Neural crest cell (in vitro differentiated cells): ENCODE measurements at places on chromosomes 16 and 17.

- peaks cover 2% of the 10 kb centered on the region for H3K36me3 ChIP-seq
- DNase-seq: no peak
- no peaks in the 10 kb centered on the region for H3K27me3 ChIP-seq
- no peak overlapping the region for H3K4me3 ChIP-seq
- peaks cover 19% of the 10 kb centered on the region for H3K4me1 ChIP-seq
- no peak overlapping the region for H3K27ac ChIP-seq
These were observed 113.5 kb downstream of the USP22 start for GRCh38 chr17:20929334-20929733.

- no peaks in the 10 kb centered on the region for H3K27me3 ChIP-seq
- H3K4me1 ChIP-seq: no peaks in the 10 kb centered on the region
- no peaks in the 10 kb centered on the region for H3K36me3 ChIP-seq
- no peak overlapping the region for H3K27ac ChIP-seq
These were observed 887.3 kb downstream of the CDH8 start for GRCh38 chr16:61148930-61149329.

DNA sequence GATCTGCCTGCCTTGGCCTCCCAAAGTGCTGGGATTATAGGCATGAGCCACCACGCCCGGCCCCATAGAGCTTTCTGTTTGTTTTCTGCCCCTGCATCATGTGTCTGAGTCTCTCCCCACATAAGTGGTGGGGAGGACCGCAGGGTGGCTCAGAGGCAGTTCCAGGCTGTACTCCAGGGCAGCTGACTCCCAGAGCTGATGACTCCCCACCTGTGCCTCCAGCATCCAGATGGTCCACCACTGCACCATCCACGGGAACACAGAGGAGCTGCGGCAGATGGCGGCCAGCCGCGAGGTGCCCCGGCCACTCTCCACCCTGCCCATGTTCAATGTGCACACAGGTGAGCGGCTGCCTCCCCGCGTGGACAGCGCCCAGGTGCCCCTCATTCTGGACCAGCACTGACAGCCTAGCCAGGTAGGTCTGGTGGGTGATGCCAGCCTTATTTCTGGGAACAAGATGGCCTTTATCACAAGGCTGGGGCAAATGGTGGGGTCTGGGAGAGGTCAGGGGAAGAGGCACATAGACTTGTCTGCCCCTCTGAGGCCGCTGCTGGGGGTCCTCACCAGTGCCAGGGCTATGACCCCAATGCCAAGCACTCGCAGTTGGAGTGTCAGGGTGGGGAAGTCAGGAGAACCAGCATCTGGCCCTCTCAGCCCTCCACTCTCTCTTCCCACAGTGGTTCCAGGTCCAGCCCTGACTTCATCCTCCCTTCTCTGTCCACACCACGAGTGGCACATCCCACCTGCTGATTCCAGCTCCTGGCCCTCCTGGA lies 9.4 kb downstream of the SGCA start:
- no peaks in the 10 kb centered on the region for H3K36me3 ChIP-seq
- H3K4me3 ChIP-seq: no peak overlapping the region
- H3K4me1 ChIP-seq: peaks cover 35% of the 10 kb centered on the region
- DNase-seq: no peak

DNA sequence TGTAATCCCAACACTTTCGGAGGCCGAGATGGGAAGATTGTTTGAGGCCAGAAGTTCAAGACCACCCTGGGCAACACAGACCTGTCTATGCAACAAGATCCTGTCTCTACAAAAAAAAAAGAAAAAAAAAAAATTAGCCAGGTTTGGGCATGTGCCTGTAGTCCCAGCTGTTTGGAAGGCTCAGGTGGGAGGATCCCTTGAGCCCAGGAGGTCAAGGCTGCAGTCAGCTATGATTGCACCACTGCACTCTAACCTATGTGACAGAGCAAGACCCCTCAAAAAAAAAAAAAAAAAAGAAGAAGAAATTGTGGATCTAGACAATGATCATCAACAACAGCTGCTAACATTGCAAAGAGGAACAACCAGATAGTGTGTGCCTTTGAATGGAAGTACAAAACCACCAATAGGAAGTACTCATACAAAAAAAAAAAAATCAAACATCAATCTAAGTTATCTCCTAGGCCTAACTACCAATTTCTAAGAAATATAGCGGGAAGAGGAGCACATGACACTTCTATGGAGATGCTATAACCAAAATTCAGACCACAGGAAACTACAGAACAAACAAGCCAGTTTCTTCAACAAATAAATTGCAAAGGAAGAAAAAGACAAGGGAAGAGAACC lies 258.7 kb downstream of the MRTFB start:
- no peaks in the 10 kb centered on the region for H3K4me1 ChIP-seq
- H3K27me3 ChIP-seq: no peaks in the 10 kb centered on the region
- DNase-seq: no peak
- no peaks in the 10 kb centered on the region for H3K36me3 ChIP-seq
- H3K4me3 ChIP-seq: no peak overlapping the region

- no peak overlapping the region for H3K27ac ChIP-seq
- DNase-seq: no peak
- H3K36me3 ChIP-seq: no peaks in the 10 kb centered on the region
- H3K4me1 ChIP-seq: peaks cover 16% of the 10 kb centered on the region
These were observed 159.4 kb downstream of the HS3ST3A1 start for GRCh38 chr17:13442361-13442760.

GRCh38 chr17:49952209-49952911 lies 16.6 kb upstream of the DLX4 start:
- DNase-seq: peak; percentile 83
- no peaks in the 10 kb centered on the region for H3K4me1 ChIP-seq
- H3K27me3 ChIP-seq: peaks cover 64% of the 10 kb centered on the region
- no peak overlapping the region for H3K27ac ChIP-seq
- no peaks in the 10 kb centered on the region for H3K36me3 ChIP-seq

DNA sequence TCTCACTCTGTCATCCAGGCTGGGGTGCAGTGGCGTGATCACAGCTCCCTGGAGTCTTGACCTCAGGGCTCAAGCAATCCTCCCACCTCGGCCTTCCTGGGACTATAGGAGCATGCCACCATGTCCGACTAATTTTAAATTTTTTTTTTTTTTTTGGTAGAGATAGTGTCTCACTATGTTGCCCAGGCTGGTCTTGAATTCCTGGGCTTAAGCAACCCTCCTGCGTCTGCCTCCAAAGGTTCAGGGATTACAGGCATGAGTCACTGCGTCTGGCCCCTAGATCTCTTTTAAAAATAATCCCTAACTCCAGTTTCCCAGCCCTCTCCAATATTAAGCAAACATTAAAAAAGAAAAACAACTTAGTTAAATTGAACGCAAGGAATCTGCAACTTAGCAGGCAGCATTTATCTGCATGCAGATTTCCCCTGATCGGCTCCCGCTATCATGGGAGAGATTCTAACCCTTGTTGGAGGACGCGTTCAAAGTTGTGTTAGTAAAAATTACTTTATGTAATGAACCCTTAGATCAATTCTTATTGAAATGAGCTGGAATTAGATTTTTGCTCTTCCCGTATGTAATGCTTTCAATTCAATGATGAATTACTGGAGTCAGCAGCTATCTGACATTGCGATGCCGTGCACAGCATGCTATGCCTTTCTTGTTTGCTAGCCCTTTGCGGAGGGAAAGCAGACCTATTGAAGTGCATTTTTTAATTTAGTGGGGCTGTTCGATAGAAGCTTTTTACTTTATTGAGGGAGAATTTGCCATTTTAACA lies 171.7 kb downstream of the HAPSTR1 start:
- H3K4me3 ChIP-seq: no peak overlapping the region
- H3K27me3 ChIP-seq: peaks cover 24% of the 10 kb centered on the region
- peaks cover 6% of the 10 kb centered on the region for H3K4me1 ChIP-seq
- no peak overlapping the region for H3K27ac ChIP-seq
- H3K36me3 ChIP-seq: no peaks in the 10 kb centered on the region

GRCh38 chr17:36742267-36743000 lies 141.1 kb downstream of the MRM1 start:
- no peaks in the 10 kb centered on the region for H3K36me3 ChIP-seq
- H3K27ac ChIP-seq: peak overlapping the region; percentile 10
- no peak overlapping the region for H3K4me3 ChIP-seq
- H3K27me3 ChIP-seq: peaks cover 24% of the 10 kb centered on the region
- DNase-seq: no peak
- H3K4me1 ChIP-seq: peaks cover 17% of the 10 kb centered on the region

DNA sequence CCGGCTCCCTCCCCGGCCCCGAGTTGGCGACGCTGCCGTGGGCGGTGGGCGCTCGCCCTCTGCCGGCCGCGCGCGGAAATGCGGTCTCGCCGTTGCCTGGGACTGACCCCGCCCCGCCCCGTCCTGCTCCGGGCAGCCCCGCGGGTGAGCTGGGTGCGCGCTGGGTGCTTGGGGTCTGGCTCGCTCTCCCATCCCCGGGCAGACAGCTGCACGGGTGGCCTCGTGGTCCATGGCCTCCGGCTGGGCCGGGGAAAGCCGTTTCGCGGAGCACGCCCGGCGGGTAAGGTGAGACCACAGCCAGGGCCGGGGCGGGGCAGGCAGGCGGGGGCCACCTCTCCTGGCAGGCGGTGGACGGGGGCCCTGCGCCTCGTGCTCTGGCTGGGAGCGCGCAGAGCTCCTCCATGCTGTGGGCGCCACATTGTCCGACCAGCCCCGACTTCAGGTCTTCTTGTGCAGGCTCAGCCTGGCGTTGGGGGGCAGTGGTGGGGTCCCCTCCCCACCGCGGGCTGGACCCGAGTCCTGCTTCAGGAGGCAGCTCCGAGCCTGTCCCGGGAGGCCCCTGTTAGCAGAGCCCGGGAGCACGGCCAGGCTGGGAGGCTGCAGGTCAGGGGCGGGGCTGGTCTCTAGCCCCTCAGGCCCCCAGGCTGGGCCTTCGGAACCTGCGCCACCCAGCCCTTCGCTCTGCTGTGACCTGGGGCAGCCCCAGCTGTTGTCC lies 7.0 kb upstream of the C1QTNF8 start:
- no peak overlapping the region for H3K27ac ChIP-seq
- no peak overlapping the region for H3K4me3 ChIP-seq
- DNase-seq: peak; percentile 76

DNA sequence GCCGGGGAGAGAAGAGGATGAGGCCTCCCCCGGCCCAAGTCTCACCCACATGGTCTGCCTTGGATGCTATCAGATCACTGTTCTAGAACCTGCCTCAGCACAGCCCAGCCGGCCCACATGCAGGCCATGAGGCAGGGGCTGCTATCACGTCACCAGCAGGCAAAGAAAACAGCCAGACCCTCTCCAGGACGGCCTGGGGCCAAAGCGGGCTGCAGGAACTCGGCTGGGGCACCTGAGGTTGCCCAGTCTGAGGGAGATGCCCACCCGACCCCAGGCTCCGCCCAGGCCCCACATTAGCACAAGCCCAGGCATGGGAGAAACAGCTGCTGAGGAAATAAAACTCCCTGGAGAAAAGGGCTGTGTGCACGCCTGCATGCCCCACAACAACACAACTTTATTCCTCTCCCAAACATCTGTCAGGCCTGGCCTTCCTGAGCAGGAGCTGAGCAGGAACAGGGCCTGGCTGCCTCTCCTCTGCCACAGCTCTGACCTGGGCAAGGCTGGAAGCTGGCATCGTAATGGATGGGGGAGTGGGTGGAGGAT lies 6.7 kb upstream of the SMIM5 start:
- no peak overlapping the region for H3K27ac ChIP-seq
- peaks cover 3% of the 10 kb centered on the region for H3K27me3 ChIP-seq
- peaks cover 9% of the 10 kb centered on the region for H3K4me1 ChIP-seq
- H3K4me3 ChIP-seq: no peak overlapping the region
- no peaks in the 10 kb centered on the region for H3K36me3 ChIP-seq

GRCh38 chr16:50594308-50595260 lies 46.4 kb downstream of the NKD1 start:
- H3K4me1 ChIP-seq: peaks cover 10% of the 10 kb centered on the region
- H3K27ac ChIP-seq: no peak overlapping the region
- no peak for DNase-seq
- no peak overlapping the region for H3K4me3 ChIP-seq
- H3K36me3 ChIP-seq: no peaks in the 10 kb centered on the region

DNA sequence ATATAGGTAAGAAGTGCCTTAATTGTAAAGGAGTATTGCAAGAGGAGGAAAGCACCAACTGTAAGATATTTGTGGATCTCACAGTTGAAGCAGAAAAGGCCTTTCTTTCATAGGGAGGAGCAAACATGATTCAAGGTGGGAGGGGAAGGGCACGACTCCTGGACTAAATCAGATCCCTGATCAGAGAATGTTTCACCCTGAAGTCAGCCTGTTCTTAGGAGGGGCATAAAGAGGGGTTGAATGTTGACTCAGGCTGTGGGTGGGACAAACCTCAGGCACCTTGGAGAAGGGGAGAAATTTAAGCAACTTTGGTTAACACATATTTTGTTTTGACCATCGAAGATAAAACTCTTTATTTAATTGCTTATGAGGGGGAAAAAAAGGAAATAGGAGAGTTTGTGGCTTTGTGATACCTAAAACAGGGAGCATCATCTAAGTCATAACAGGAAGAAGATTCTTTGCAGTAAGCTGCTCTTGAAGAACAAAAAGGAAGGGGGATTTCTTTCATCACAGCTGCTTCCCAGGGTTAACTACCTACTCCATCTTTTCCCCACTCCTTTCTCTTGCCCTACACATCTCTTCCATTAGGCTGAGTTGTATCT lies 158.6 kb upstream of the ZNF267 start:
- peaks cover 29% of the 10 kb centered on the region for H3K4me1 ChIP-seq
- H3K36me3 ChIP-seq: peaks cover 52% of the 10 kb centered on the region
- no peaks in the 10 kb centered on the region for H3K27me3 ChIP-seq
- no peak for DNase-seq
- H3K4me3 ChIP-seq: peak overlapping the region; percentile 100
- peak overlapping the region; percentile 92 for H3K27ac ChIP-seq

GRCh38 chr17:3888343-3889171 lies 4.3 kb downstream of the CAMKK1 start:
- peaks cover 18% of the 10 kb centered on the region for H3K4me1 ChIP-seq
- H3K27me3 ChIP-seq: peaks cover 23% of the 10 kb centered on the region
- H3K36me3 ChIP-seq: no peaks in the 10 kb centered on the region
- DNase-seq: no peak
- H3K4me3 ChIP-seq: peak overlapping the region; percentile 31

GRCh38 chr16:10939649-10940234 lies 2.5 kb downstream of the DEXI start:
- H3K27ac ChIP-seq: no peak overlapping the region
- H3K4me3 ChIP-seq: peak overlapping the region; percentile 94
- H3K27me3 ChIP-seq: no peaks in the 10 kb centered on the region
- H3K36me3 ChIP-seq: peaks cover 3% of the 10 kb centered on the region

DNA sequence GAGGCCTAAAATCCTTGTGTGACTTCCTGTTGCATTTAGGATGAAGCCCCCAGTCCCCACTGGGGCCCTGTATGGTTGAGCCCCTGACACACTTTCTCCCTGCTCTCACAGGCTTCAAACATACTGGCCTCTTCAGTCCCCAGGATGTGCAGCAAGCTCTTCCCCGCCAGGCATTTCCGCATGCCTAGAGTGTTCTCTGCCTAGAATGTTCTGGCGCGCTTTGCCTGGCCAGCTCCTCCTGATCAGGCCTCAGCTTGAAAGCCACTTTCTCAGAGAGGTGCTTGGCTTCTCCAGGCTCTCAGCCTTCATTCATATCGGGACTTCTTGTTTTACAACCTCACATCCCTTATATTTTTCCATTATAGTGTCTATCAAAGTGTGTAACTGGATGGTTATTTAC lies 123.7 kb downstream of the SPACA3 start:
- H3K36me3 ChIP-seq: no peaks in the 10 kb centered on the region
- no peak overlapping the region for H3K4me3 ChIP-seq
- no peak overlapping the region for H3K27ac ChIP-seq
- no peaks in the 10 kb centered on the region for H3K4me1 ChIP-seq
- peaks cover 35% of the 10 kb centered on the region for H3K27me3 ChIP-seq
- no peak for DNase-seq
